Karpas-422 (cell line): ENCODE measurements at places on chromosomes 12 and 14.

GRCh38 chr12:20493934-20494333 is 125.6 kb downstream of the PDE3A start:
- DNase-seq: no peak

GRCh38 chr12:71236133-71236660 is 78.4 kb upstream of the TSPAN8 start:
- DNase-seq: no peak

DNA sequence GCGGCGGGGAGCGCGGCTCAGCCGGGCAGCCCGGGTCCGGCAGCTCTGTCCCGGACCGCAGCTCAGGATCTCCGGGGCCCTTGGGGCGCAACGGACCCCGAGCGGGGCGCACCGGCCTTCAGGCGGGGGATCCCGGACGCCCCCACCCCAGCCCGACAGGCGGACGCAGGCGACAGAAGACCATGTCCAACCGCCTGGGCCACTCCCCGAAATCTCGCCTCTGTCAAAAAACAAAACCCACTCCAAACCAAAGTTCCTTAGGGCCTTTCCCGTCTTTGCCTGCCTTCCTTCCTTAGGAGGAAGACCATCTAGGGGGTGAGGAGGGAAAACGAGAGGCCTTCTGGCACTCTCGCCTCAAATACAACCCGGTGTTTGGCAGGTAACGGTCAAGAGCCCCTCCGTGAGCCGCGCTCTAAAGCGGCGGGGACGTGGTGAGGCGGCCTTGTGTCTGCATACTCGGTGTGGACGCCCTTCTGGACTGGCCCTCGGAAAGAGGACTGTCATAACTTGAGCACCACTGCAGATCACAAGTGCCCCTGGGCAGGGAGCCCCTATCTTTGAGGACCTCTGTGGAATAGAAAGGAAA is 604 bp downstream of the HCFC2 start:
- no peak for DNase-seq

- DNase-seq: no peak
Measured at GRCh38 chr14:103014466-103015228, 42.7 kb downstream of the CDC42BPB start.

DNA sequence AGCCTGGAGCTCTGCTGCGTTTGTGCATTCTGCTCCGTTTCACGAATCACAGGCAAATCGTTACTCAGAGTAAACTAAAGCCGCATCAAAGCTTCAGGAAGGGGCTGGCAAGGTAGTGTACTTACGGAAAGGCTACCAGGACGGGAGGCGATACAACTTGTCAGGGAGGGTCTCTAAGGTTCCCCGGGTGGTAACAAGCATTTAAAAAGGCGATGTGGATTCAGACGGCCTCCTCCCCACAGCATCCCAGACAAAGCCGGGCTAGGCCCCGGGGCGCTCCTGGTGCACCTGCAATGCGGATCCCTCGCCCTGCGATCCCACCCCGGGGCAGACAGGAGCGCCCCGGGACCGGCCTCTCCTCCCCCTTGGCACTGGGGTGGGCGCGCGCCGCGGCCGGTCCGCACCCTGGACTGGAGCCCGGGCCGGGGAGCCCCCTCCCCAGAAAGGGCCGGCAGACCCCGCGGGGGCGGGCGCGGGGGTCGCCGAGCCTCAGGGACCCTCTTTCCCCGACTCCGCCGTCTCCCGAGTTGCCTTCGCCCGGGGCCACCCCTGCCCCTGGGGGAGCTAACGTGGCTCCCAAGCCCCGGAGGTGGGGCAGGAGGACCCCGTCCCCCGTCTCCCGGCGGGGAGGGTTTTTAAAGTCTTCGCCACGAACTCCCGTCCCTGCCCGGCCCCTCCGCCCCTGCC is 718 bp downstream of the CCDC92 start:
- DNase-seq: peak; percentile 55

- DNase-seq: peak; percentile 69
Measured at GRCh38 chr12:113097716-113098440, 37.7 kb downstream of the RASAL1 start.

DNA sequence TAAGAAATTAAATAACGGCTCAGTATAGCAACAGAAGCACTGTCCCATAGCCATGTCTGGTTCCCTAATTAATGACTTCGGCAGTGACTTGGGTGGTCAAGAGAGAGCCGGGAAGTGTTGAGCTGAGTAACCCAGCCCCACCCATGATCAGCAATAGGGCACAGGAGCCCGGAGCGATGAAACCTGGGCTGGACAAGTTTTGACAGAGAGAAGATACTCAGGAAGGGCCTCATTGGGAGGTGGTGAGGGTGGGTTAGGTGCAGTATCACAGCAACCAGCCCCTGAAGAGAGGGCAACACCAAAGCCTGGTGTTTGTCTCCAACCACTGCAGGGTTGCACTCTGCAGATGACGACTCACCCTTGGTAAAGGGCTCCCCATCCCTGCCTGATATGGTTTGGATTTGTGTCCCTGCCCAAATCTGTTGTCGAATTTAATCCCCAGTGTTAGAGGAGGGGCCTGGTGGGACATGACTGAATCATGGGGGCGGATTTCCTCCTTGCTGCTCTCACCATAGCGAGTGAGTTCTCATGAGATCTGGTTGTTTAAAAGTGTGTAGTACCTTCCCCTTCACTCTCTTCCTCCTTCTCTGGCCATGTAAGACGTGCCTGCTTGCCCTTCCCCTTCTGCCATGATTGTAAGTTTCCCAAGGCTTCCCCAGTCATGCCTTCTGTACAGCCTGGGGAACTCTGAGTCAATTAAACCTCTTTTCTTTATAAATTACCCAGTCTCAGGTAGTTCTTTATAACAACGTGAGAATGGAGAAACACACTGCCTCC is 124.9 kb upstream of the MED13L start:
- no peak for DNase-seq

DNA sequence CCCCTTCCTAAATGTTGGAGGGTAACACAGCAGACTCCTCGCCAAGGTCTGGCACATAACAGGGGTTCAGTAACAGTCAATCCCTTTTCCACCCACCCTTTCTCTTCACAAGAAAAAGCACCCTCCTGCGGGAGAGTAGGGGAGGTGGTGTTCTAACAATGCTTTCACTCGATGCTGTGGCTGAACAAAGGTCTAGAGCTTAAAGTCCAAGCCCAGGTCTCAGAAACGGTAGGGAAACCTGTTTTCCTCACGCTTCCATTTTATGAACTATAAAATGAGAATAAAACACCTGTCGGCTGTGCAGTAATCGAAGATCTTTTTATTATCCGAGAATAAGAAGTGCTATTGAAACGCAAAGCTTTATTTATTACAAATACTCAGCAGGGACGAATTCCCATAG is 20.9 kb upstream of the CACNA2D4 start:
- DNase-seq: no peak

GRCh38 chr14:94602722-94603121 is 9.5 kb upstream of the SERPINA3 start:
- DNase-seq: no peak

DNA sequence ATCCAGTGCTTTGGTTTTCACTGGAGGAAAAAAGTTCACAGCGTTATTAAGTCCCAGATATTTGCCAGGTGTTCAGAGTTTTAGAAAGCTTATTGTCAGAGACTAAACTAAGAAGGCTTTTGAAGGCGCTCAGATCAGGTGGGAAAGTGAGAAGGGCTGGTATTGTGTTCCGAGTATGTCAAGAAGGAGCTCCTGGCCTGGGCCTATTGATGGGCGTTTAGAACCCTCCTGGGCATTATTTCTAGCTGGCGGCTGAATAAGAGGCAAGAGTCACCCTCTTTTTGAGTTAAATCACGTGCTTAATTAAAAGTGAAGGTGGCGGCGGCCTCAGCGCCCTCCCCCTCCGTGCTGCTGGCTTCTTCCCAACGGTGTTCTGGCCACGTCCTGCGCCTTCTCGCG is 20.9 kb upstream of the GNS start:
- no peak for DNase-seq

GRCh38 chr12:111254106-111254505 is 114.8 kb downstream of the PHETA1 start:
- no peak for DNase-seq

DNA sequence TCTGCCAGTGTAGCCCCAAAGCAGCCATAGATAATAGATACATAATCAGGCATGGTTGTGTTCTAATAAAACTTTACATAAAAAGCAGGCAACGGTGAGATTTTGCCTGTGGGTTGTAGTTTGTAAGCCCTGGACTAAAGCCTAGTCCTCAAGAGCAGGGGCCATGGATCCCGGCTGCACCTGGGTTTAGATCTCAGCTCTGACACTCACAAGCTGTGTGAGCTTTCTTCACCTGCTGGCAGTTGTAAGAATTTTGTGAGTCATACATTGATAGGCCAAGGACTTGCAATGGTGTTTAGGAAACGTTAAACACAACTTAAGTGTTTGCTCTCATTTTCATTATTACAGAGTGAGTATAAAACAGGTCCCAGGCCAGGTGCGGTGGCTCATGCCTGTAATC is 395.8 kb upstream of the TBX3 start:
- no peak for DNase-seq

DNA sequence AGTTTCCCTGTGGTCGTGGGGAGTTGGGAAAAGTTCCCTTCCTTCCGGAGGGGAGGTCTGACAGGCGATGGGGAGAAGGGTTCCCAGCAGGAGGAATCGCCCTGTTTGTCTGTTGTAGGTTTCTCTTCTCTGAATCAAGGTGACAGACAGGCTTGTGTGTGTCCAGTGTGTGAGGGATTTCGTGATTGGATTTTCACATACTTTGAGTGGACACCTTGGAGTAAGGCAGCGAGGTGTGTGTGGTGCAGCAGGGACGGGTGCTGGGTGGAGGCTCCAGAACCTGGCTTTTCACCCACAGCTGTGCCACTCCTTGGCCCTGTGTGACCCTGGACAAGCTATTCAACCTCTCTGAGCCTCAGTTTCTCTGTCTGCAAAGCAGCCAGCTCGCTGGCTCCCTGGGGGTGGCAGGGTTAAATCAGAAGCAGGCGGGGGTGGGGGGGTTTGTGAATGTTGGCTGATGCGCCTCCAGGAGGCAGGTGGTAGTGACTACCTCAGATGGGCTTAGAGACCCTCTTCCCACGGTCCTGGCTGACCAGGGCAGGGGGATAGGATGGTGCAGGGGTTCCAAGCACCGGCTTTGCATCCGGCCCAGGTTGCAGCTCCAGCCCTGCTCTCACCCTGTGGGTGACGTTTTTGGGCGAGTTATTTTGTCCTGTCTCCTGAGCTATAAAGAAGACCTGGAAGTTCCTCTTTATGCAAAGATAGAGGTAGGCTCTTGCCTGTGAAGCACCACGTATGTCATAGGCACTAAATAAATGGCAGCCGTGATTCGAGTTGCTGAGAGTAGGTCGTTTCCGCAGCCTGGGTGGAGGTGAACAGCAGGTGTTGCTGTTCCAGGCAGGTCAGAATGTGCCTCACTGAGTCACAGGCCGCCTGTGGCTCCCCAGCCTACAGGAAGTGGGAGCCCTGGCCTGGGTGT is 679 bp downstream of the BDKRB2 start:
- DNase-seq: peak; percentile 69

- DNase-seq: no peak
Measured at GRCh38 chr12:10169104-10169503, 2.8 kb downstream of the OLR1 start.

- no peak for DNase-seq
Measured at GRCh38 chr12:120276734-120277133, 11.2 kb upstream of the PXN start.

DNA sequence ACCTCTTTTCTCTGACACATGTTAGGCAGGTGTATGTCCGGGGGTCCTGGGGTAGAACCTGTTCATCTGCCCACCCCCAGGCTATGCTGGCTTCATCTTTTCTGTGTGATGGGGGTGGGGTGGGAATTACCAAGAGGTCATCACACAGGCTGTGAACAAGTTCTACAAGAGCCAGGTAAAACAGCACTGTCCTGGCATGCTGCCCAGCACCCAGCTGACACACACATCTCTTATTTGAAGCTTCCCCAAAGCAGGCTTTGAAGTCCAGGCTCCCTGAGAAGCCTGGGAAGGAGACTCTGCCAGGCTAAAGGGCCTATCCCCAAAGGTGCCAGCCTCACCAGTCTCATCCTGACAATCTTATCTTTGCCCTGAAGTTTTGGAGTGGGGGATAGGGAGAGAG is 141.1 kb downstream of the ALG10 start:
- no peak for DNase-seq

DNA sequence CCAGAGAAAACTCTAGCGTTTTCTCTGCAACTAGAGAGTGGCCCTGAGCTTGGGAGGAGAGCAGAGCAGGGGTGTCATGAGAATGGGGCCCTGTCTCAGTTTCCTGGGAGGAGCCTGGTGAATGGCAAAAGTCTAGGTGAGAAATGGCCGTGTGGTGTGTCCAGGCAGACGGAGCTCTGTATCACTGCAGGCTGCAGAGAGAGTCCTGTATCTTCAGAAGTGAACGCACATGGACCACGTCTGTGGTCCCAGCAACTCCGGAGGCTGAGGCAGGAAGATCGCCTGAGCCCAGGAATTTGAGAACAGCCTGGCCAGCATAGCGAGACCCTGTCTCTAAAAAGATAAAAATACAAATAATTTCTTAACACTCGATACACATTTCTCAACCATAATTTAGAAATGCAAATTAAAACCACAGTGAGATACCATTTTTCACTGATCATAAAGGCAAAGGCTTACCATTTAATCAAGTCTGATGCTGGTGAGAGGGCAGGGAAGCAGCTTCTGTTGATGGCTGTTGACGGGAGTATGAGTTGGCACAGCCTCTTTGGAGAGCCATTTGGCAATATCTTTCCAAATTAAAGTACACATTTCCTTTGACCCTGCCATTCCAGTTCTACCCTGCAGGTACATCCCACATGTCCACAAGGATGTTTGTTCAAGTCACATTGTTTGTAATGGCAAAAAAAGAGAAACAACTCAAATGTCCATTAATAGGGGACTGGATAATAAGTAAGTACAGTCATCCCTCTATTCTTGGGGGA is 51.0 kb downstream of the NFKBIA start:
- no peak for DNase-seq

GRCh38 chr12:121537814-121538698 is 42.8 kb downstream of the KDM2B start:
- DNase-seq: peak; percentile 79

DNA sequence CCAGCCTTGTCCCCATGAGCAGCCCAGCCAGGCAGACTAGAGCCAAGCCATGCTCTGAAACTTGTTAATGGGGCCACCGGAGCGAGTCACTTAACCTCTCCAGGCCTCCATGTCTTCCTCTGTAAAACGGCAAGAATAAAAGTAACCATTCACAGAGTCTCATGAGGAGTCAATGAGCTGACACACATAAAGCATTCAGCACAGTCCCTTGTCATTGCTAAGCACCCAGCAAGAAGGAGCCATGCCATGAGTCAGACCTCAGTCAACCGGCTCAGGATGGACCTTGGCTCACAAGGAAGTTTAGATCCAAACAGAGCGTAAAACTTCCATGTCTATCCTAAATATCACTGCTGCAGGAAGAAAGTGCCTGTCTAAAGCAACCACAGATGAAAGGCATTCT is 10.6 kb downstream of the FICD start:
- DNase-seq: no peak

DNA sequence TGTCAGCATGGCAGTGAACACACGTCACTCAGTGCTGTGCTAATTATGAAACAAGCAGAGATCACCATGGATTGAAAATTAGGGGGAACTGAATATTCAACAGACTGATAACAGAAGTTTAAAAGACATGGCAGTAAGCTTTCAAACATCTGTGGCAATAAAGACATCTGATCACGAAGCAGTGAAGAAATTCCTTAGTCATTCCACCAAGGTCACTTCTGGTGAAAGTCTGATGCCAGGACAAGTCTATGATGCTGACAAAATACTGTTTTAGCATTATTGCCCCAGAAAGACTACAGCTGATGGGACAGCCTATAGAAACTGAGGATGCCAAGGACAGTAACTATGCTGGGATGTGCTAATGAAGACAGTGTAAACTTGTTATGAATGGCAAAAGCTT is 126.9 kb upstream of the RBM19 start:
- no peak for DNase-seq
